BJ (cell line): ENCODE measurements at places on chromosomes 5 and 9.

DNA sequence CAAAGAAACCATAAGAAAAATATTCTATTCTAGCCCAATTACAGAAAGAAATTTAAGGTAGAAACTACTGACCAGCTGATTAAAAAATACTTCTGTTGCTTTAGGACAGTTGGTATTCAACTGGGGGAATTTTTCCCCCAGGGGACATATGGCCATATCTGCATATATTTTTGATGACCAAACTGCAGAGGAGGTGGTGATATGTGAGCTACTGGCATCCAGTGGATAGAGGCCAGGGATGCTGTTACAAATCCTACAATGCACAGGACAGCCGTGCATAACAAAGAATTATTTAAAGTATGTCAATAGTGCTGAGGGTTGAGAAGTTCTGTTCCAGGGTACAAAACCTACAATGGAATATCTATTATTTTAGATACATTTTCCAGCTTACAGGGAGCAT, 24.0 kb downstream of the ZFR start:
- no peak for DNase-seq

DNA sequence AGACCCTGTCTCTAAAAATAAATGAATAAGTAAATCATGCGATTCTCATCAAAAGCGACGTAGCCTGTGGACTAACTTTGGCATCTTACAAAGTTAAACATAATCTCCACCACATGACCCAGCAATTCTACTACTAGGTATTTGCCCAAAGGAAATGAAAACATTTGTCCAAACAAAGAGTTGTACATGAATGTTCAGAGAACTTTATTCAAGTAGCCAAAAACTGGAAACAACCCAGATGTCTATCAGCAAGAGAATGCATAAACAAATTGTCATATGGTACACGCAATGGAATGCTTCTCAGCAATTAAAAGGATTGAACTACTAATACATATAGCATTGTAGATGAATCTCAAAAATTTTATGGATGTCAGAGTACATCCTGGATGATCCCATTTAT, 82.6 kb downstream of the ADRB2 start:
- peak; percentile 62 for DNase-seq

- no peak for DNase-seq
These were observed 109.8 kb downstream of the GIN1 start for GRCh38 chr5:103010168-103010567.

GRCh38 chr5:107876261-107876660, 205.5 kb upstream of the EFNA5 start:
- no peak for DNase-seq

GRCh38 chr5:132663771-132664695, 6.1 kb downstream of the IL13 start:
- no peak for DNase-seq

DNA sequence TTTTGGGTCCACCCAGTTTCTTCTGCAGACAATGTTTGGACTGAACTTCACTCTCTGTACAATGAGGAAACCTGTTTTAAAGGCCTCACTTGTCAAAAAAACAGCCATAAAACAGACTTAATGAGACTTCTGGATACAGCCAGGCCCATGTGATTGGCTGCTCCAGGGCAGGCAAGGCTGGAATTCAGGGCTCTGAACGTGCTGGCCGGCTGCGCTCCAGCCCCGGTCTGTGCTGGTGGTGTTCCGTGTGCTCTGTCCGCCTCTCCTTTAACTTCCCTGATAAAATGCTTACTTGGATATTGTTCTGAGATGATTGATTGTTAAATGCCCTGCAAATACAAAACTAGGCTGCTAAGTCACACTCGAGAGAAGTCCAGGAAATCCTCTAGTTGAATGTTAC, 131.2 kb upstream of the KLF4 start:
- no peak for DNase-seq

DNA sequence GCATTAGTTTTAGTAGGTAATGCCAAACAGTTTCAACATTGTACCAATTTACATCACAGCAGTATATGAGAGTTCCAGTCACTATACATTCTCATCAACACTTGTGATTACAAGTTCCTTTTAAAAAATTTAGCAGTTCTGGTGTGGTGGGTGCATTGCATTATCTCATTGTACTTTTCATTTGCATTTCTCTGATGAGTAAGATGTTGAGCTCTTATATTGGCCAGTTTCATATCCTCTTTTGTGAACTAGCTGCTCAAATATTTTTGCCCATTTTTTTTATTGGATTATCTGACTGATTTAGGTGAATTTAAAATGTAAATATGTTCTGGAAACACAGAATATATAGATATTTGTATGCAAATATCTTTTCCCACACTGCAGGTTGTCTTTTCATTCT, 160.9 kb upstream of the NR3C1 start:
- DNase-seq, result no peak

- no peak for DNase-seq
These were observed 50.8 kb upstream of the ZNF366 start for GRCh38 chr5:72558046-72558336.

GRCh38 chr5:179233909-179234562, 111.2 kb downstream of the ADAMTS2 start:
- no peak for DNase-seq

DNA sequence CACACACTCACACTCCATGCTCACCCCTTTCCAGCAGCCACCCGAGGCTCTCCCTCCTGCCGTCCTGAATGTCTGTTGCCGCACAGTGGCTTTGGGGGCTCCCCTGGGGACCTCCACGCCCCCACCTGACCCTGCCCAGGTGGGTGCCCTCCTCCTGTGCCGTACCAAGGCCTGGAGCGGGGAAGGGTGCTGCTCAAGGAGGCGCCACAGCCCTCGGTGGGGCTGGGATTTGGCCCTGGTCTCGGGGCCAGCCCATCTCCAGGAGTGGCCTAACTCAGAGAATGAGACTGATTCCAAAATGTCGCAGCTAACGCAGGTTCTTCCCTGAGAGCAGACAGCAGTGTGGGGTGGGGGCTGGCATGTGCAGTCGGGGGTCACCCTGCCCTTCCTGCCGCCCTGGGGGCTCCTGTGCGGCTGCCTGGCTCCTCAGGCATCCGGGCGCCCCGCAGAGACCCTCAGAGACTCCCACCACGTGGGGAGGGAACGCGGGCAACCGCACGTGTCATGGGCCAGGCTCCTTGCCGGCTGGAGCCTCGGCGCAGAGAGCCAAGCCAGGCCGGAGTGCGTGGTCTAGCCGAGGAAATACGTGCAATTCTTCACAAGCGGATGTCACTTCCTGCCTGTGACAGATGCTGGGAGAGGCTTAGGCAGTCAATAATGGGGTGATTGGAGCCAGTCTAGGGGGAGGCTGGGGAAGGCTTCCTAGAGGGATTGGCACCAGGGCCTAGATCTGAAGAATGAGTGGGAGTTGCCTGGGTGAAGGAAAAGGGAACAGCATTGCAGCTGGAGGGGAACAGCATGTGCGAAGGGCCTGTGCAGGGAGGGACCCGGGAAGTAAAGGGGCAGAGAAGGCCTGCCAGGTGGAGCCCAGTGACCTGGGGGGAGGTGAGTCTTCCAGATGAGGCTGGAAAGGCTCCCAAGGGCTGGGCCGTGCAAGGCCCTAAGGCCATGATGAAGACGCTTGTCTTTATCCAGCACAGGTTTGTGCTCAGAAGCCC, 44.1 kb downstream of the C9orf50 start:
- DNase-seq, result no peak

- DNase-seq, result no peak
These were observed 35.0 kb upstream of the SEMA4D start for GRCh38 chr9:89532944-89533343.

GRCh38 chr9:88781628-88782391, 209.5 kb upstream of the S1PR3 start:
- DNase-seq, result no peak

- no peak for DNase-seq
These were observed 189.2 kb downstream of the PCSK1 start for GRCh38 chr5:96243862-96244261.

- DNase-seq, result no peak
These were observed 60.5 kb downstream of the SIL1 start for GRCh38 chr5:139137697-139138096.

- no peak for DNase-seq
These were observed 58.5 kb upstream of the SUB1 start for GRCh38 chr5:32526810-32527209.

DNA sequence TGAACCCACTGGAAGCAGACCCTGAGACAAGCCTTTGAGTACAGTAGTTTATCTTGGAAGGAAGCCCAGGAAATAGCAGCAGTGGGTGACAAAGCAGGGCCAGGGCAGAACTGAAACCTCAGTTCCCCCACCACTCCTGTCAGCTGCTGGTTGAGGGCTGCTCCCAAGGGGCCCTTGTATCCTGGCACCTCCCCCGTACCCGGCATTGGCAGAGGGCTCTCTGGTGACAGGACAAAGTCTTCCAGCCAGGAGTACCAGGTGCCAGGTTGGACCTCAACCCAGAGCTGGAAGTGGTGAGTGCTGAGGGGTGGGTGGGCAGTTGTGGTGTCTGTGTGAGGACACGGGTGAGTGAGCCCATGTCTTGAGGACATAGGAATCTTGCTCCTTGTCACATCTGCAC, 123.3 kb downstream of the PHF2 start:
- DNase-seq, result no peak

DNA sequence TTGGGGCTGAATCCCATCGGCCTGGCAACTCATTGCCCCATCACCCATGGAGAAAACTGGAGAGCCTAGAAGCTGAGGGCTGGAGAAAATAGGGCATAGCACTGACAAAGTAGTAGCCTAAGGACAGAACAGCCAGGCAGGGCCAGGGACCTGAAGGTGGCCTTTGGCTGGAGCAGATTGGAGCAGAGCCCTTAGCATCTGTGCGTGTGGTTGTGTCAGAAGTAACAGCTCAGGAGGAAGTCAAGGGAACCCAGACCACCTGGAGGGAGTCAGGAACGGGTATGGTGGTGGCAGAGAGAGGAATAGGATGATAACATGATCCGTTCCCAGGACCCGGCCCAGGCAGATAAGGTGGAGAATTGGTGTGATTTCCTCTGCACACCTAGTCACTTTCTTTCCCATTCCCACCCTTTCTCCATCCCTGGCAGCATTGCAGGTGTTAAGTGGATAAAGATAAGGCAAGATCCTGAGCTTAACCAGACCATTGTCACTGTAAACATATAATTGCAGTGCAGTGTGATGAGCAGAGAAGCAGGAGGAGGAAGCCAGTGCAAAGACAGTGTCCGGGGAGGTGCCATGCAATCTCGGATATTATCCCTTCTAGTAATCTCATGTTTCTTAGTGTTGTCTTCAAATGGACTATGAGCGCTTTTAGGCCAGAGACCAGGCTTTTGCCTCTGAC, 67.0 kb downstream of the NDFIP1 start:
- no peak for DNase-seq

DNA sequence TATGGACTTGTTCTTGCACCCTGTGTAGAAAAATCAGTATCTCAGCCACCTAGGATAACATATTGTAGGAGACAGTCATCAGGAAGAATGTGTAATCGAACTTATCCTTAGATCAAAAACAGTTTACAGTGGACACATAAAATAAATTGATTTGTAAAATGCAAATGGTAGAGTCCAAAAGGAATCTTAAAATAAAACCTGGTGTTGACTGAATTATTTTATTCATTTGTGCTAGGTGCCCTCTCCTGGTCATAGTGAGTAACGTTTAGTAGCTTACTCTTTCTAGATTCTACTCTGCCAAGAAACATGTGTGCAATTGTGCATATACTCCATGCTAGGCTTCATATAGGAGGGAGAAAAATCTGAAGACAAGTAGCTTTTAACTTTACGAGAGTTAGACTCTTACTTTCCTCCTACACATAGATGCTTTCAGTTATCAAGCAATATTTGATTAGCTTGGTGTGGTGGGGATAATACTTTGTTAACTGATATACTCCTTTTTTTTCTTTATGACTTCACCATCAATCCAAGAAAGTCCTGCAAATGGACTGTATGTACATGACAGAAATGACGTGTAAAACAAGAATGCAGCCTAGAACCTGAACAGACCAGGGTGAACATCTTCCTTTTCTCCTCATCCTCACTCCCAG, 23.7 kb upstream of the LOX start:
- no peak for DNase-seq
